ENCODE measurements at places on chromosomes 5 and 9.

DNA sequence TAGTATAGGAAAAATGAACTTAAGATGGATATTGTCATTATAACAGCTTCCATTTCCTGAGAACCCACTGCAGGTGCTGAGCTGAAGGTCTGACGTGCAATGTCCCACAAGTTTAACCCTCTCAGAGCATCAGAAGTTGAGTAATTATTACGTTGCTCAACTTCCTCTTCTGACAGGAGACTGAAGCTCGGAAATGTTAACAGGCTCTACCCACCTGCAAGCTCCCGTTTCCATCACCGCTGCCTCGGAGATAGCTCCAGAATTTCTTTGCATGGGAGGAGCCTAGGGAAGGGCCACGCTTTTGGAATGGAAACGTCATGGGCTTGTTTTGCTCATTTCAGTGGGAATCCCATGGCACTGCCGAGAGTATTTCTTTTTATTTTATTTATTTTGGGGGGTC is 1.0 kb upstream of the NTMT1 start:
- no peak for DNase-seq

- DNase-seq = no peak
Observed at GRCh38 chr5:95532415-95532814, 22.4 kb downstream of the SKIC3 start.

- DNase-seq = no peak
Observed at GRCh38 chr9:128913048-128913900, 7.5 kb upstream of the PHYHD1 start.

GRCh38 chr5:170522211-170523141 is 18.7 kb downstream of the KCNIP1 start:
- DNase-seq = no peak

- DNase-seq = no peak
Observed at GRCh38 chr5:90921418-90921973, 362.9 kb downstream of the ADGRV1 start.

DNA sequence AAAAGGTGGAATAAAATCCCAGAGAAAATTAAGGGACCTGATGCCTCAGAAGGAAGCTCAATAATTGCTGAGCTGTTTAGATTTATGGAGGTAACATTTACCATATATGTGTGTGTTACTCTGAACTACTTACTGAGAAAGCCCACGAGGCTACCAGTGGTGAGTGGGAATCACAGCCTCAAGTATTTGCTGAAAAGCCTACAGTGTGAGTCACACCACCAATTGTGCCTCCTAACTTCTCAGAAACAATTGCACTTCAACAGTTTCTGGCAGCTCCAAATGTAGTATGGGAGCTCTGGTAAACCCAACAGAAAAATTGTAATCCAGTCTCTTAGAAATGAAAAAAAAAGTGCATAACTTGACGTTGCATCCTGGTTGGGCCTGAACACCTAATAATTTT is 551.6 kb downstream of the PRDM9 start:
- DNase-seq = no peak

DNA sequence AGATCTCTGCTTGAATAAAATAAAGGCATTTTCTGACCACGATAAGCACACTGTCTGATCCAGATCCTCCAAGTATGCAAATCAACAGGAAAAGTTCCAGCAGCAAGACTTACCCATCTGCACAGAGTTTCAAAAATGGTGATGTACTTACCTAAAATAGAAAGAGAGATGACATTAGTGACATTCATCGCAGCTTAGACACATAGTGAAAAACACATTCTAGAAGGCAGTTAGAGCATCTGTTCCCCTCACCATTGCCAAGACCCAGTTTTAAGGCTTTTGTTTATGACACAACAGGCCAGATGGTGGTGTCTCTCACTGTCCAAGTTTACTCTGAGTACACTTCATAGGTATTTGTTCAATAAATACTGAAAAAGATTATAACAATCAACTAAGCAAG is 207.7 kb downstream of the PDE4D start:
- no peak for DNase-seq

- no peak for DNase-seq
Observed at GRCh38 chr5:152305525-152305924, 99.6 kb downstream of the NMUR2 start.

DNA sequence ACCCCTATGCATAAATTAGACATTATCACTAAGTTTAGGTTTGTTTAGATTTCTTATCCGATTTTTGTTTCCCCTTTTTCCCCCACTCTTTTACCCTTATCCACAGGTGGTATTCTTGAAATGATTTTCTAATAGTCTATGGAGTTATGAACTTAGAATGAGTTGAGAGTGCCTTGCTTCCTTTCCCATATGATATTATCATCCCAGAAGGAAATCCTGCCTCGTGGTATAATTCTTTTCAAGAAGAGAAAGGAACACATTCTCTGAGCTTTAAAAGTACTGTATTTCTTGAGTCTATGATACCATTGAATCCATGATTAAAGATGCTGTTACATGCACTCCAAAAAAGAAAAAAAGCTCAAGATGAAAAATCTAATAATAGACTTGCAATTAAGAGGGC is 76.9 kb upstream of the ADAMTSL1 start:
- no peak for DNase-seq

DNA sequence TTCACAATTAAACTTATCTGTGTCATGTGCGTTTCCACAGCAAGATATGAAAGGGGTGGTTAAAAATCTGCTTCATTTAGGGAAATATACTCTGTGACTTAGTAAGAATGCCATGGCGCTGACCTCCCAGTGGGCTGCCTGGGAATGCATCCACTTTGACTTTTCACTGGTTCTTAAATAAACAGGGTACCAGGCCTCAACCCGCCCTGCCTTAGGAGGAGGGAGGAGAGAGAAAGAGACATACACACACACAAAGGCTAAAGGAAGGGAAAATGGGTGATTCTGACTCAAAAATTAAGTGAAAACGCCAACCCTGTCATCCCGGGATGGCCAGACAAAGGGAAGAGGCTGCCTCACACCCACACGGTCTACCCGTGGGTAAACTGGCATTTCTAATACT is 122.1 kb downstream of the EBF1 start:
- no peak for DNase-seq

DNA sequence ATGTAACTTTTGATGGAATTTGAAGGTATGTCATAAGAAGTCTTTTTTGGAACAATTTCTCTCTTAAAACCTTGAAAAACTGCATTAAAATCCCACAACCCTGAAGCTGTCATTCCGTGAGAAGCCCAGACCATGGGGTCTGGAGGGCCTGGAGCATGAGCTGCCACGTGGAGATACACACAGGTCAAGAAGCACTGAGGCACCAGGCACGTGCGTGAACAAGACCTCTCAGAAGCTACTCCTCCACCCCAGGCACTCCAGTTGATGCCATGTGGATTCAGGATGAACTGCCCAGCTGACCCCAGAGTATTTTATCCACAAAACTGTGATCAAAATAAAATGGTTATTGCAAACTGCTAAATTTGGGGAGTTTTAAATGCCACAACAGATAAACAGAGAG is 227.5 kb upstream of the BRINP1 start:
- DNase-seq = no peak

DNA sequence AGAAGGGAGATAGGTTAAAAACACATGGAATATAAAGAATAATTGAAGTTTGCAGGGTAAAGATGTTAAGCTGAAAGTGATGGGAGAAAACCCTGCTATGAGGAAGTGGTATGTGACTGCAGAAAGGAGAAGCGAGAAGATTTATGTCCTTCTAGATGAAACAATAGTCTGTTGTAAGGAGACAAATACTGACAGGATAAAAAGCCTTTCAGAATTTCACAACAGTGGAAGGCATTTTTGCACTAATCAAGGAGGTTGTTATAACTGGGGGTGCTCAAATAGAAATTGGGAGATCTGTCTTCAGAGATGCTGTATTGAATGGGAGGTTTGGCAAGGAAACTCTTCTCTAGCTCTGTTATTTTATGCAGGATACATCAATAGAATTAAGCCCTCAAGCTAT is 69.6 kb downstream of the NMUR2 start:
- DNase-seq = no peak

GRCh38 chr9:134176599-134176968 is 12.2 kb upstream of the RNU6ATAC start:
- DNase-seq = no peak

DNA sequence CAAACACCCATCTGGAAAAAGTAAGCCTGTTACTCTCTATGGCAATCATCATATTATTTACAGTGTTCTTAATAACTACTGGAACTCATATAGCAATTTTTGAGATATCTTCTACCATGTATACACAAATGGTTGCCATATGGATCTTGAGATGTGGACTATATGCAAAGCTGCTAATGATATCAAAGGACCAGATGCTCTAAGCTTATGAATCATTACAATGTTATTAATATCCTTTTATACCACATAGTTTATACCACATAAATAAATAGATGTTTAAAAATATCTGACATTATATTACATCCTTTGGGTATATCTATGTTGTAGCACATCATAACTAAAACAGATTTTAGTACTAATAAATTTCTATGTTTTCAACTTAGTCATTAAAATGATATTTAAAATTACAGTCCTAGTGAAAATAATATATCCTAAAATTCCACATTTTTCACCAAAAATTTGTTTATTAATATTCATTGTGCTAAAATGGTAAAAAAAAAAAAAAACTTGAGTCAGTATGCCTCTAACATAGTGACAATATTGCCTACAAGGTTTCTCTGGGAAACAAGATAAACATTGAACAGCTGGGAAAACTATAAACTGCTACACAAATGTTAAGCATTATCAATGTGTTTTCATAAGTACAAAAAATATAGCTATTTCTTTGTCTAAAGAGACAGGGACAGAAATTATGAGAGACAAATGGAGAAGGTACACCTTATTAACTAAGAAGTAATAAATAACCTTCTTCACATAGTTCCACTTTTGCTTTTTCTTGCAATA is 85.5 kb downstream of the DTWD2 start:
- DNase-seq = no peak

Data from stimulated activated CD4-positive, alpha-beta T cell treated with anti-CD3 and anti-CD28 coated beads, TNF-alpha, amount 100 ng/mL, for 24 hours (primary cell).